ENCODE measurements at places on chromosomes 6 and 20. TPM values are rescaled to one million over a fixed set of nuclear protein-coding genes. Genes with fewer than 3 reads are reported as not detected.

DNA sequence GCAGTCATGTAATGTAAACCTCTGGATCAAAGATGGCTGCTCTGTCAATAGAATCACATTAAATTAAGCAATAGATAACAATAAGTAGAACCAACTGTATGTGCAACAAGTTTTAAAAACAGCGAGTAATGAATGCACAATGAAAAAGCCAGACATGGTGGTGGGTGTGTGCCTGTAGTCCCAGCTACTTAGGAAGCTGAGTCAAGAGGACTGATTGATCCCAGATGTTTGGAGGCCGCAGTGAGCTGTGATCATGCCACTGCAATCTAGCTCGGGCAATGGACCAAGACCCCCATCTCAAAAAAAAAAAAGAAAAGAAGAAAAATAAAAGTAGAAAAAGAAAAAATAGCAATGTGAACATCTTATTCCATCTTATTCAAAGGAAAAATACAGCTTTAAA lies 558.7 kb upstream of the MMS22L start:
- no peak for DNase-seq
- no peaks in the 10 kb centered on the region for H3K4me1 ChIP-seq
- no peaks in the 10 kb centered on the region for H3K27me3 ChIP-seq
- no peaks in the 10 kb centered on the region for H3K36me3 ChIP-seq

GRCh38 chr6:21109391-21110178 lies 484.0 kb upstream of the SOX4 start:
- H3K27ac ChIP-seq: no peak overlapping the region
- peaks cover 7% of the 10 kb centered on the region for H3K4me1 ChIP-seq
- no peak overlapping the region for H3K4me3 ChIP-seq
- DNase-seq: no peak
- H3K27me3 ChIP-seq: no peaks in the 10 kb centered on the region

DNA sequence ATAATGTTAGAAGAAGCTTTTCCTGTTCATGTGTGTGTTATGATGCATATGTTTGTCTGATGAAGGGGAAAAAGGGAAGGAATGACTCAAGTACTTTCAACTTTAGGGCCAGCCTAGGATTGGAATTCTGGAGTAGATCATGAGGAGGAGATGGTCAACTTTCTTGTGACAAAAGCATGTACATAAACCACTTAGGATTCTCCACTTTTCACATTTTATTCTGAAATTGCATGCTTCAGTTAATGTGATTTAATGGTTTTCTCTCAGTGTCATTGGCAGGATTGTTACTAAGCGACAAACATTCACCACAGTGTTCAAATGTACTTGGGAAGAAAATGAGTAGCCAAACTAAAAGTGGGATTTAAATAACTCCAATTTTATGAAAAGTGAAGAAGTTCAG lies 80.1 kb downstream of the UTRN start:
- H3K4me3 ChIP-seq: no peak overlapping the region
- peaks cover 32% of the 10 kb centered on the region for H3K4me1 ChIP-seq
- no peak for DNase-seq

The SLA2 gene
- 0.38 TPM for total RNA-seq

- no peak overlapping the region for H3K27ac ChIP-seq
- no peaks in the 10 kb centered on the region for H3K4me1 ChIP-seq
- DNase-seq: no peak
- no peaks in the 10 kb centered on the region for H3K36me3 ChIP-seq
Observed at GRCh38 chr20:36275441-36276189, 30.5 kb upstream of the DLGAP4 start.

- no peak overlapping the region for H3K4me3 ChIP-seq
- DNase-seq: no peak
- no peak overlapping the region for H3K27ac ChIP-seq
- no peaks in the 10 kb centered on the region for H3K27me3 ChIP-seq
- H3K4me1 ChIP-seq: no peaks in the 10 kb centered on the region
Observed at GRCh38 chr20:42461965-42462593, 727.6 kb downstream of the PTPRT start.

DNA sequence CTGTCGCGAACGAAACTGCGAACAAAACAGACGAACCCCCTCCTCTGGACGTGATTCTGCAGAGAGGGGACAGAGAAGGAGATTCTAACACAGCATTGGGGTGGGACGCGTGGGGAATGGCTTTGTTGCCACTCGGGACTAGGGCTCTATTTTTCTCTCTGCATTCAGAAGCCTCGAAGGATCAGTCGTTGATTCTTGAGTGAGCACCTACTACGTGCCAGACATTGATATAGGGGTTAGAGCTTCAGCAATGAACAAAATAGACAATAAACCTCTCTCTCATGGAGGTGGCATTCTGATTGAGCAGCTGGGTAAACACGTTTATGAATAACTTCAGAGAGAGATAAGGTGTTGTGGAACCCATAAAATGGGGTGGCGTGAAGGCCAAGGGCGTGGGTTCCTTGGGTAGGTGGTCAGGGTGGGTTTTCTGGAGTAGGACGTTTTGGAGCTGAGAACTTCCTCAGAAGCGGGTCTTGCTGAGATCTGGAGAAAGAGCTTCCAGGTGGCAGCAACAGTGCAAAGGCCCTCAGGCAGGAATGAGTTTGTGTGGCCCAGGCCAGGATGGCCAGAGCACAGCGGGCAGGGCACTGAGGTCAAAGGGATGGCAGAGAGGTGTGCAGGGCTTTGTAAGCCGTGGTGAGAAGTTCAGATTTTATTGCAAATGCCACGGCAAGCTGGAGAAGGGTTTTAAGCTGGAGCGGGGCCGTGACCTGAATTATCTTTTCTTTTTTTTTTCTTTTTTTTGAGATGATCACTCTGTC lies 884 bp downstream of the SLC2A10 start:
- peak overlapping the region; percentile 67 for H3K27ac ChIP-seq
- DNase-seq: no peak
- no peaks in the 10 kb centered on the region for H3K27me3 ChIP-seq
- no peaks in the 10 kb centered on the region for H3K36me3 ChIP-seq
- no peaks in the 10 kb centered on the region for H3K4me1 ChIP-seq

The SPATA2 gene
- 7.8 TPM for total RNA-seq

All from heart left ventricle (tissue), 16 donors.